ENCODE measurements at places on chromosomes 5 and 9.

DNA sequence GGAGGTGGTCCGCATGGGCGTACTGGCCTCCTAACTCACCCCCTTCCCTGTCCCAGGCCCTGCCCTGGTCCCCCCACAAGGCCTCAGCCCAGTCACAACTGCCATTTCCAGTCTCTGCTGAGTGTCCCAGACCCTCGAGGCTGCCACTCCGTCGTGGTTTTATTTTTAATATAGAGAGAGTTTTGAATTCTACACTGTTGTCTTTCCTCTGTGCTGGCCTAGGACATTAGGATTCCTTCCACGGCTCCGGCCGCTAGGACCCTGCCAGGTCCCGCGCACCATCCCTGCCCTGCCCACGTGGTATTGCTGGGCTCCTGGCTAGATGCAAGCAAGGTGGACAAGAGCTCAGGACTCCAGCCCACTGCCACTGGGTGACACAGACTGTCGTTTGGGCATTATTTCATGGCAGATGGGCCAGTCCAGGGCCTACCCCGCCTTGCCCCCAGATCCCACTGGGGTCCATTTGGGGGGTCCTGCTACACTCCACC lies 53.3 kb downstream of the SAR1B start:
- DNase-seq: no peak

GRCh38 chr9:3018071-3018470 lies 174.2 kb upstream of the PUM3 start:
- no peak for DNase-seq

- no peak for DNase-seq
Observed at GRCh38 chr5:34841816-34842215, 2.9 kb downstream of the TTC23L start.

DNA sequence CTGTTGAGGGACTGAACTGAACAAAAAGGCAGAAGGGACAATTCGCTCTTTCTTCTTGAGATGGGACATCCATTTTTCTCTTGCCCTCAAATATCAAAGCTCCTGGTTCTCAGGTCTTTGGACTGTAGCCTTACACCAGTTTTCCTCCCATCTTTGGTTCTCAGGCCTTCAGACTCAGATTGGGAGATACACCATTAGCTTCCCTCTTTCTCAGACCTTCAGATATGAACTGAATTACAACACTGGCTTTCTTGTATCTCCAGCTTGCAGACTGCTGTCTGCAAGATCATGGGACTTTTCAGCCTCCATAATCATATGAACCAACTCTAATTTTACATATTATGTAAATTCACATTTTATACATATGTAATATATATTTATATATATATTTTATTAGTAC lies 12.6 kb upstream of the CCNG1 start:
- DNase-seq: no peak

GRCh38 chr5:106660681-106661080 lies 1010.1 kb downstream of the EFNA5 start:
- DNase-seq: no peak

DNA sequence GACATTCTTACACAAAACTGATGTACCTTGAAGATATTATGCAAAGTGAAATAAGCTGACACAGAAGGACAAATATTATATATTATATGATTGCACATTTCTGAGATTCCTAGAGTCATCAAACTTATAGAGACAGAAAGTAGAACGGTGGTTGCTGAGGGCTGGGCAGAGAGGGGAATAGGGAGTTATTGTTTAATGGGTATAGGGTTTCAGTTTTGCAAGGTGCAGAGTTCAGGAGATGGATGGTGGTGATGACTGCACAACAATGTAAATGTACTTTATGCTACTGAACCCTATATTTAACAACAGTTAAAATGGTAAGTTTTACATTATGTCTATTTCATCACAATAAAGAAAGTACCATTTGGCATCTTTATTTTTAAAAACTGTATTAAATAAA lies 315.8 kb upstream of the POU5F2 start:
- no peak for DNase-seq

- no peak for DNase-seq
Observed at GRCh38 chr5:138011991-138012390, 20.9 kb downstream of the FAM13B start.

DNA sequence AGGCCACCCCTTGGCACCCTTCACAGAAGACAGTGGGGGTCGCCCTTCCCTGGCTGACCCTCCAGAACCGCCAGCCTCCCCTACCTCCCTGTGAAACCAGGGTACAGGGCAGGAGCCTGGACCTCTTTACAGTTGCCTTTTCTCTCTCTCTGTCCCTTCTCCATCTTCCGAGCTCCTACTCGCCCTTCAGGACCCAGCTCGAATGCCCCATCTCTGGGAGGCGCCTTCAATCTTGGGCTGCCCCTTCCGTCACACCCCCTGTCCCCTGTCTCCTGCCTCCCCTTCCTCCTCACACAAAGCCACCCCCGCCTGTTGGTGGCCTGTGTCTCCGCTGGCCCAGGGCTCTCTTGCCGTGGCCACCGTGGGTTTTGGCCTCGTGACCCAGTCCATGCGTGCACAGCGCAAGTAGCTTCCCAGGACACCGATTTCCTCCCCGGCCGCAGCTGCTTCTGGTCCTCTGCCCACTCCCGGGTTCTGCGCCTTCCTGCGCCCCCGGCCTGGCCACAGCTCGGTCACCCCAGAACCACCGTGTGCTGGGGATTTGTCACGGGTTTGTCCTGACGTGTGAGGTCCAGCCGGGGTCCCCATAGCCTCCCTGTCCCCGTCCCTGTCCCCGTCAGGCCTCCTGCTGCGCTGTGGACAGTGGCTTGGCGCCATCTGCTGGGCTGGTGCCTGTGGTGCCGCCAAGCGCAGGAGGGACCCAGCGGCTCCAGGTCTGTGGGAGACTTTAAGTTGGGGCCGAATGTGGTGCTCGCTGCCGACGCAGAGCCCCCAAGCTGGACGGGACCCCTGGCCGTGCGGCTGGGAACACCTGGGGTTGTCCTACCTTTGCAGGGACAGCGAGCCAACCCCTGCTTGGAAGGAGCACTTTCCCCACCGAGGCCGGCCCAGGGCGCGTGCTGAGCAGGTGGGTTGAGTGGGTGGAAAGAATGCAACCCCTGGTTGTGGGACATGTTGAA lies 4.0 kb upstream of the TMEM250 start:
- peak; percentile 68 for DNase-seq

DNA sequence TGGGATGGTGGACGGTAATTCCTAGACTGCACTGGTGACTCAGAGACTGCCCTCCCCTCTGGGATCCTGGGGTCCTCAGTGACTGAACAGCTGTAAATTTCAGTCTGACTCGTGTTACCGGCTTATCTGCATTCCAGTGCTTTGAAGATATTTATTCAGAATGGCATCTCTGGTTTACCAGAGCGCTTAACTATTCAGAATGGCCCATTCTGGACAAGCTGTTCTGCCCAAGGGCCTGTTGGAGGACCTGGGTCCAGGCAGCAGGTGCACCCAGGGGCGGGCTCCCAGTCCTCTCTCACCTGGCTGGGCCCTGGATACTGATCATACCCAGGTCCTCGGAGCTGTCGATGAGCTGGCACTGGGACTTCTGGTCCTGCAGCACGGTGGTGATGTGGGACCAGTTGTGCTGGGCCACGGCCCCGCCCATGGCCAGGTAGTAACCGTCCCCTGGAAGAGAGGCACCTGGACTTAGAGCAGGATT lies 48.0 kb downstream of the SARDH start:
- DNase-seq: no peak

- DNase-seq: no peak
Observed at GRCh38 chr9:96139592-96140295, 162.2 kb downstream of the HSD17B3 start.

DNA sequence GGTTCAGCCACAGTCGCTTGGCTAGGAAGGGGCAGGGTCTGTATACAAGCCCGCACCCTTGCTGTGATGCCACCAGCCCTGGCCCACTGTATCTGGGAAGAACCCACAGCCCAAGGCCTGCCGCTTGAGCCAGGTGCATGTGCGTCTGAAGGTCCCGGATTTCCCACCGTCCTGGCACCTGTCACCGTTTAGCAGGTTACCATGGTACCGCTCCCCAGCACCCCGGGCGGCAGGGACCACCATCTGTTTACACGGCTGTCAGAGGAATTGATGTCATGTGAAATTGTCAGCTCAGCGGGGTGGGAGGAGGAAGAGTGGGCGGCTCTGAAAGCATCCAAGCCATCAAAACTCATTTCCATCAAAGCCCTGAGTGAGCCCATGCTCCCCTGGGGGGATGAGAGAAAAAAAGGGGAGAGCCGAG lies 92.7 kb downstream of the HRH2 start:
- no peak for DNase-seq

DNA sequence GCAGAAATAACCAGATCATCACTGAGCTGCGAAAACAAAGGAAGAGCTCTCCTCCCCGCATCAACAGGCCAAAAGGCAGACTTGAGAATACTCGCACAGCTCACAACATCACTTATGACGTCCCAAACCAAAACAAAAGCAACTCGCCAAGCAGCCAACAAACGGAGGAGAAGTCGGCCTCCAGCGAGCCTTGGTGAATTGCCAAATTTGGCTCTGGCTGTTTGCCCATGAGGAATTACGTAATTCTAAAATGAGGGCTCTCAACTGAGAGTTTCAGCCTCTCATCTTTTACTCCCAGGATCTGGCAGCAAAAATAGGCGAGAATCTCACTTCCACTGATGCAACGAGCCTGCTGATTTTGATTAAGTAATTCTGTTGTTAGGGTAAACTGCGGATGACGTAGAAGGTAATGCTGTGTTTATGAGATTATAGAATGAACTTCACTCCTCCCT lies 51.7 kb upstream of the SEMA6A start:
- DNase-seq: no peak

- DNase-seq: no peak
Observed at GRCh38 chr5:178432421-178433272, 157.5 kb downstream of the COL23A1 start.

GRCh38 chr9:88006511-88007290 lies 32.4 kb upstream of the CDK20 start:
- DNase-seq: no peak

- DNase-seq: no peak
Observed at GRCh38 chr5:149267241-149267973, 4.3 kb upstream of the AFAP1L1 start.

- DNase-seq: no peak
Observed at GRCh38 chr5:35963381-35963843, 25.0 kb upstream of the CAPSL start.

- DNase-seq: no peak
Observed at GRCh38 chr9:133105461-133105770, 15.6 kb downstream of the RALGDS start.

GRCh38 chr5:163163858-163164257 lies 273.5 kb upstream of the CCNG1 start:
- no peak for DNase-seq

- DNase-seq: no peak
Observed at GRCh38 chr9:121075251-121076036, 689 bp downstream of the CNTRL start.

DNA sequence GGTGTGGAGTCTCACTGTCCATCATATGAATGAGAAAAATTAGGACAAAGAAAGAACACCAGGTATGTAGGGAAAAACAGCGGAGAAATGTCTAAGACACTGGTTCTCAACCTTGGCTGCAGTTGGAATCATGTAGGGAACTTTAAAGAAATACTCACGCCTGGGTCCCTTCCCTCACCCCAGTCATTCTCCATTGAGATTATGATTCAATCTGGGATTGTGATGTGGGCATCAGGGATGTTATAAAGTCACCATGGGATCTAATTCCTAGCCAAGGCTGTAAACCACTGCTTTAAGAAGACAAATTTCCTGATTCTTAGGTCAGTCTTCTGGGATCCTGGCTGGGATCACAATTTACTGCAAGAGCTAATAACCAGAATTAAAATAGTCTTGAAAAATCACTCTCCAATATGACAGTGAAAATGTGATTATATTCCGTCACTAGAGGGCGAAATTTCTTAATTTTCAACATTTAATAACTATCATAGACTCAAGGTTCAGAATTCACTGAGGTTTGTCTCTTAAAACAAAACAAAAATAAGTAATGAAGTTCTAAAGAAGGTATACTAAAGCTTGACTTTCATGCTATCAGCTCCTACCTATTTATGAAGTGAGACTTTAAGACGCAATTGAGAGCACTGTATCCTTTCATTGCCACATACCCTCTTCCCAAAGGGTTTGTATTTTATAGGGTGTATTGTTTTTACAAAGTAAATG lies 60.5 kb downstream of the GLDC start:
- no peak for DNase-seq

DNA sequence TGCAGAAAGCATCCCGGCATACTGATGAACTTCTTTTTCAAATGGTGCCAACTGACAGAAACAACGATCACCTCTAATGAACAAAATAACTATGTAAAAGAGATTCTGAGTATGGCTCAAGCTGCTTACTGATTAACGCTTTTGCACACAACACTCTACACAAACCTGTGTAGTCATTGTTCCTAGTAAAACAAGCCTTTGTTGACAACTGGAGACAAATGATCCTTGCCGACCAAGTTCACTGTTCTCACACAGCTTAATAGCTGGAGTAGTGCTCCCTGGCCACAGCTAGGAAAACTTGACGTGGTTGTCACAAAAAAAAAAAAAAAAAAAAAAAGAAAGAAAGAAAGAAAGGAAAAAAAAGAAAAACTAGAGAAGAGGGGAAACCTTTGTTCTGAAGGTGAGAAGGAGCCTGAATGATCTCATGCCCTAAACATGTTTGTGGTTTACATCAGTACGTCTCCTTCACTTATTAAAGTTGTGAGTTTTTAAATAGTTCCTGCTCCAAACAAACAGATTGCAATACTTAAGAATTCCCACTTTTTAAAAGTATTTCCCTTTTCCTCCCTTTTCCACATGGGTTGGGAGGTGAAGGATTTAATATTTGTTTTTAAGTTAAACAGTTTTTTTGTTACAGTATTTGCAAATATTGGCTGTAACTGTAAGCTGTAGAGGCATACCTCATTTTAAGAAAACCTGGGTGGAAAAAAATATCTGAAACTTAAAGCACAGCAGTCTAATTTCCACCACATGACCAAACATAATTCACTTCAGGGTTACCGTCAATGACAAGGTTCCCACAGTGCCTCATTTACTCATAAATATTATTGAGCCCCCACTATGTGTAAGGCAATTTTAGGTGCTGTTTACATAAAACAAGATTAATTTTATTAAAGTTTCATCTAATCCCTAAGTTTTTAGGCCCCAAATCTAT lies 63.7 kb downstream of the GLIS3 start:
- no peak for DNase-seq

DNA sequence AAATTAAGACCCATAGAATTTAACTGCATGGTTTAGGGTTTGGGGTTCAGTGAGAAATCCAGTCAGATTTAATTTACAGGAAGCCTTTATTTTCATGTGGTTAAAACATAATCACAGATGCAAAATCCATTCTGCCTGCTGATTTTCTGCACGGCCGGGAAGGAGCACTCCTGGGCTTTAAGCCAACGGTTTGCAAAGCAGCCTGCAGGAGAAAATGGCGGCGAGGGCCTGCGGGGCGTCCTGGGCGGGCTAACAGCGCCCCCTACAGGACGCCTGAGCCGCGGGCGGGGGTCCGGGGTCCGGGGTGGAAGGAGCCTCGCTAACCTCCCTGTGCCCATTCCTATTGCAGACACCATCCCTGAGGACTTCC lies 47.6 kb downstream of the THBS4 start:
- peak; percentile 50 for DNase-seq

Measured in stimulated activated CD8-positive, alpha-beta memory T cell treated with anti-CD3 and anti-CD28 coated beads, Interleukin-4, amount 100 ng/mL, for 24 hours (primary cell).